Hematopoietic multipotent progenitor cell treated with erythropoietin and hydrocortisone succinate and interleukin-3 and kit ligand, for 15 days (in vitro differentiated cells): ENCODE measurements at places on chromosomes 12 and 14.

- no peak for DNase-seq
Observed at GRCh38 chr12:64273527-64274403, 51.7 kb upstream of the KICS2 start.

- DNase-seq = no peak
Observed at GRCh38 chr12:51419425-51420193, 5.0 kb upstream of the SLC4A8 start.

GRCh38 chr12:76006028-76006925 lies 25.3 kb downstream of the PHLDA1 start:
- no peak for DNase-seq

- no peak for DNase-seq
Observed at GRCh38 chr12:44716711-44717110, 159.4 kb downstream of the NELL2 start.

DNA sequence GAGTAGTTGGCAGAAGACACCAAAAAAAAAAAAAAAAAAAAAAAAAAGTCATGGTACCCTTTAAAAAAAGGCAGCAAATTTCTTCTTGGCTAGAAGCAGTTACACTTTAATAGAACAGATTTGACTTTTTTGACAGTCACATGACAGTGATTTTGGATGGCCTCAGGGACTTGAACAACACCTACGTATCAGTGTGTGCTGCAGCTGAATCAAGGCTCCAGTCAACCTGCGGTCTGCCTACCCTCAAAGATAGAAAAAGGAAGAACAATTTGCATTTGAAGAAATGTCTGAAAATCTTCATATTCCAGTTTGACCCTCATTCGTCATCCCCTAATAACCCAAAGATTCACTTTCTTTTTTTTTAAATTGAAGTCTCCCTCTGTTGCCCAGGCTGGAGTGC lies 53.9 kb downstream of the MDM2 start:
- DNase-seq = no peak

DNA sequence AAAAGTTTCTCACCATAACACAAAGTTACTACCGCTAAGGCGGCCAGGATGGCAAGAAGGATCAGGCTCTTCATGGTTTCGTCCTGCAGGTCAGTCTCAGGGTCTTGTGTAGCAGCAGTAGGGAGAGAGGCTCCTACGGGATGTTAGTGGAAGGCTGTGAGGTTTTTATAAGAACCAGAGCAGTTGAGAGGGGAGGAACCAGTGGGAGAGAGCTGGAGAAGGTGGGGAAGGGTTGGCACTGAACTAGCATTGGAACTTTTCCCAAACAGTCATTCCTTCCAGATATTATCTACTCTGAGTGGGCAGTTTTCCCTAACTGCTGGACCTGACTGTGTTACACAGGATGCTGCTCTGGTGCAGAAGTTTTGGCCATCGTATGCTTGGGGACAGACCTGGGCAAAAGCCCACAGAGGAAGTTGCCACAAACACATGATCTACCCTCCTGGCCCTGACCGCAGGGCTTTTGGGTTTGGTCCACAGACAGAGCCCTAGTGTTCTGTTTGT lies at the start of gene MGP:
Gene MGP (minus strand): TSS at position 137 of the 504 bp plus-strand sequence. CDS start 63 bp downstream, at position 74.
- DNase-seq = no peak

GRCh38 chr14:91893007-91893406 lies 25.7 kb upstream of the TC2N start:
- peak; percentile 7 for DNase-seq

GRCh38 chr14:75542588-75543091 lies 20.4 kb downstream of the BATF start:
- no peak for DNase-seq

- DNase-seq = no peak
Observed at GRCh38 chr12:43102546-43103264, 449.3 kb downstream of the ADAMTS20 start.

- DNase-seq = no peak
Observed at GRCh38 chr12:6782850-6783566, 6.3 kb upstream of the CD4 start.

GRCh38 chr12:131087302-131087818 lies 133.7 kb downstream of the ADGRD1 start:
- no peak for DNase-seq

GRCh38 chr14:72738161-72738611 lies 155.7 kb downstream of the DPF3 start:
- no peak for DNase-seq

DNA sequence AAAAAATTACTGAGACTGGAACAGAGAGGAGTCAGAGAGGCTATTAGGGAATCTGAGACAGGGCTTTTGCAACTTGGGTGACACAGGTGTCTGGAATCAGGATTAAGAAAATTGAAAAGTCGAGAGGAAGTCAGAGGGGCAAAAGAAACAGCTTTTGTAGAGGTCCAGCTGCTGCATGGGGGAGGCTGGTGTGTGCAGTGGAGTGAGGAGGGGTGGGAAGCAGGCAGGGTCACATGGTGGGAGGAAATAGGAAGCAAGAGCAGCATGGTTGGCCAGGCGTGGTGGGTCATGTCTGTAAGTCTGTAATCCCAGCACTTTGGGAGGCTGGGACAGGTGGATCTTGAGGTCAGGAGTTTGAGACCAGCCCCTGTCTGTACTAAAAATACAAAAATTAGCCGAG lies 69.7 kb upstream of the VRK1 start:
- no peak for DNase-seq

- DNase-seq = no peak
Observed at GRCh38 chr12:54412786-54413185, 6.3 kb downstream of the ITGA5 start.

DNA sequence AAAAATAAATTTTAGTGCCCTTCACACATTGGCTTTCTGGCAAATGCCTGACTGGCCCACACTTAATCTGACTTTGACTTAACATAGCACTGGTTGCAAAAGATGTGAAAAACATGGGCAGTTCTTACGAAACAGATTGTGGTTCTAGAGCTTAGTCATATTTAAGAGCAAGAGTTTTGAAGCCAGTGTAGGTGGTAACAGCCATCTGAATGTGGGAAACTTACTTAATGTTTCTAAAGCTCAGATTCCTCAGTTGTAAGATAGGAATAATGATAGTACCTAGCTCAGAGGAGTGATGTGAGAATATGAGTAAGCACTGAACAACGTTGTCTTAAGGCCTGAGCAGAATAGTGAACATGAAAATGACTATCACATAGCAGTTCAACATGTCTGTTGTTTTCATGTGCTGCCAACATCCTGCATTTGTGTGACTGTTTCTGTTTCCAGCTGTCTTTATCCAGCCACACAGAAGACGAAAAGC lies 262.7 kb downstream of the SYT1 start:
- DNase-seq = no peak

- DNase-seq = no peak
Observed at GRCh38 chr14:25953532-25954139, 644.2 kb downstream of the NOVA1 start.

- no peak for DNase-seq
Observed at GRCh38 chr14:100416921-100417860, 94.1 kb downstream of the SLC25A47 start.

DNA sequence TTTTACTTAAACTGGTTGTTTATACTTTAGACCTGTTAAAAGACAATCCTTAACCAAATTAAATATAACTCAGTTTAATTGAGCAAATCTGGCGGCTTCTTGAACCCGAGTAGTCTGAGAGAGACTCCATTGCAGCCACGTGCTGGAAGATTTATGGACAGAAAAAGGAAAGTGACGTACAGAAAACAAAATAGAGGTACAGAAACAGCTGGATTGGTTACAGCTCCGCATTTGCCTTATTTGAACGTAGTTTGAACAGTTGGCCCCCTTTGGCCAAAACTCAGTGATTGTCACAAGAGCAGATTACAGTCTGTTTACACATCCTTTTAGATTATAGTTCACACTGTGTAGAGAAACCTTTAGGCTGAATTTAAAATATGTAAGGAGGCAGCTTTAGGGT lies 155.9 kb downstream of the RAD51B start:
- no peak for DNase-seq

DNA sequence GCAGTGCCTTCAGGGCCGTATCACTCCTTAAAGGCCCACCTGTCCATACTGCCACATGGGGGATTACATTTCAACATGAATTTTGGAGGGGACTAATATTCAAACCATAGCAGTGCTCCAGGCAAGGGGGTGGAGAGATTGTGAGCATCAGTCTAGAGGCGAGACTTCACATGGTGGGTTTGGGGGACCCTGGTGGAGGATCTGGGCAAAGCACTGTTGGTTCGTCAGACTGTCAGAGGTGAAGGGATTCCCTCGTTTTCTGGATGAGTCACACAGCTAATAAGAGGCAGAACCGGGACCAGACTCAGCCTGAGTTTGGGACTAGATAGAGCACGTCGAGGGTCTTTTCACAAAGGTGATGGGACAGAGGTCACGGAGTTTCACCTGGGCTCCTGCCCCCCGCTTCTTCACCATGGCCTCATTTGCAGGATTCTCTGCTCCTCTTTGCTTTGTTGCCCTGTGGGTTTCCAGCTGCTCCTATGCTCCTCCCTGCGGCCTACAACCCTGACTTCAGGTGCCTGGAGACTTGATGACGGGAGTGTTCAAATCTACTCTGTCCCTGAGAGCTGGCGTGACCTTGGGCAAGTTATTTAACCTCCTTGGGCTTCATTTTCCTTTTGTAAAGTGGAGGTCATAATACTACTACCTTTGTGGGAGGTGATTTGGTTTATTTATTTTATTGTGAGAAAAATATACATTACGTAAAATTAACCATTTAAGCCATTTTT lies 41.5 kb downstream of the TEAD4 start:
- no peak for DNase-seq

DNA sequence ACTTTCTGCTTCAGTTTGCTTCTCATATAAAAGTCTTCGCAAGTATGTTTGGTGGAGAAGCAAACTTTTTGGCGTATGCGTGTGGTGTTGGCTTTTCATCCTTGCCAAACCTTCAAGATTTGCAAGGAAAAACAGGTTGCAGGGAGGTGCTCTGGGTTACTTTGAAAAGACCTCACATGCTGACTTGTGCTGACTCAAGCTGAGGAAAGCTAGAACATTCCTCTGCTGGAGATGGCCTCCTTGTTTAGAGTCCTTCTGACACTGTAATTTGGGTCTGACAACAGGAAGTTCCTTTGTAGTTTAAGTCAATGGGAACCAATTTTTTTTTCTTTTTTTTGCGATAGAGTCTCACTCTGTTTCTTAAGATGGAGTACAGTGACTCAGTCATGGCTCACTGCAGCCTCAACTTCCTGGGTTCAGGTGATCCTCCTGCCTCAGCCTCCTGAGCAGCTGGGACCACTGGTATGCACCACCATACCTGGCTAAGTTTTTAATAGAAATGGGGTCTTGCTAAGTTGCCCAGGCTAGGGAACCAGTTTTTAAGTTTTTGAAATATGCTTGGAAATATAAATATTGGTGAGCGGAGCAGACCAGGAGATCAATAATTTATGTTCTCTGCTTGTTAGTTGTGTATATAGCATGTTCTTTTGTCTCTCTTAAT lies 2.6 kb upstream of the ACACB start:
- no peak for DNase-seq

DNA sequence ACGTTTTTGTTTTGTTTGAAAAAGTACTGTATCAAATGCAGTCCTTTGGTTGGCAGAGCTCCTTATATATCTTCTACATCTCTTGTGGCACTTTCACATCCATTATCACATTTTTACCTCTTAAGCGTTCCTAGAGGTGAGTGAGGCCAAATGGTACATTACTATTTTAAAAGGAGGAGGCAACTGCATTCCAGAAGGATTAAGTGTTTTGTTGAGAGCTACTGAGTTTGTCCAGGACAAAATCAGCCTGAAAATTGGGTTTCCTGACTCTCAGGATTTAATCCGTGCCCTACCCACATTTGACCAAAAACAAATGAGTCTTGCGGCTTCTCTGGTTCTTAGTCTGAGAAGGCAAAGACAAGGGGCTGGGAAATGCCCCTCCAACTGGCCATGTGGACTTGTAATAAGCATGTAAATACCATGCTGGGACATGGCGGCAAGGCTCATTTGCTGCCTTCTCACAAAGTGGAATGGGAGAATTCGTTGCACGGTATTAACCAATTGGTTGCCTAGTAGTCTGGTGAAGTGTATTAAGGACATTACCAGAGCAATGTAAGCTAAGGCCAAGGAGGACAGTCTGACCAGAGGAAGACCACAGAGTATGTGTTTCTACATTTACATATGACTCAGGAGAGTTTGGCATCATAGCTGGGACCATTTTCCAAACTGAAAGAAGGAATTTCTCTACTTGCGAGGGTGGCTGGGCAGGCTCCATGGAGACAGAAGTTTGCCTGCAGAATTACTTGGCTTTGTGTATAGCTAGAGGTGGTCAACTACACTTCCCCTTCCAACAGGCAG lies 175.8 kb upstream of the PLXNC1 start:
- no peak for DNase-seq

GRCh38 chr12:68400226-68400829 lies 68.2 kb upstream of the MDM1 start:
- no peak for DNase-seq

DNA sequence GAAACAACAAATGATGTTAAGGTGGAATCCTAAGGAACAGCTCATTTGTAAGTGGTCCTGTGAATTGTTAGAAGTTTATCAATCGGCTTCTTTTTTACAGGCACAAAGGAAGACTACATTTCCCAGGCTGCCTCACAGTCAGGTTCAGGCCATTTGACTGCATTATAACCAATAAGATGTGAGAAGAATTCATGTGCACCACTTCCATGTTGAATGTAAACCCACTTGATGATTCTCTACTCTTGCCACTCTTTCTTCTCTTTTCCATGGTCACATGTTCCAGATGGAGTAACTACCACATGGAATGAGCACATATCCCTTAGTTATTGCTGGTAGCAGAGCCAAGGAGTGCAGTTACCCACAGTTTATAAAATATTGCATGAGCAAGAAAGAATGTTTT lies 67.1 kb upstream of the GZMB start:
- no peak for DNase-seq

GRCh38 chr14:82080370-82080769 lies 546.7 kb upstream of the SEL1L start:
- no peak for DNase-seq

GRCh38 chr12:19704966-19705365 lies 265.7 kb downstream of the AEBP2 start:
- DNase-seq = no peak

- no peak for DNase-seq
Observed at GRCh38 chr14:76446921-76447320, 71.0 kb downstream of the ESRRB start.

DNA sequence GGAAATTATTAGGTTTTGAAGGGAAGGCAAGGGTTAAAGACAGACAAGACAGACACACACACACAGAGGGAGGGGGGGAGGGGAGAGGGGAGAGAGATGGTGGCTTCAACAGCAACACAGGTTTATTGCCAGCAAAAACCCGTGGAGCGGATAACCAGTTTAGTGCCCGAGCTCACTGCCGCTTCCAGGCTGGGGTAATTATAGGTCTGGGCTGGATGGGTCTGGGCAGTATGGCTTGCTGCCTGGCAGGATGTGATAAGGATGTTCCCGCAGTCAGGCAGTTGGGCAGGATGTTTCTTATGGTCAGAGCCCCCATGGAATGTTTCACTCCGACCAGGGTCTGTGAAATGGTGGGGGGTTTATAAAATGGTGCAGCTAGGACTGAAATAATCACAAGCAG lies 4.4 kb upstream of the TDRD9 start:
- no peak for DNase-seq

- no peak for DNase-seq
Observed at GRCh38 chr14:79254069-79254775, 957.1 kb downstream of the DIO2 start.
